ENCODE measurements at places on chromosomes 4 and X. TPM values are rescaled to one million over a fixed set of nuclear protein-coding genes. Genes with fewer than 3 reads are reported as not detected.

DNA sequence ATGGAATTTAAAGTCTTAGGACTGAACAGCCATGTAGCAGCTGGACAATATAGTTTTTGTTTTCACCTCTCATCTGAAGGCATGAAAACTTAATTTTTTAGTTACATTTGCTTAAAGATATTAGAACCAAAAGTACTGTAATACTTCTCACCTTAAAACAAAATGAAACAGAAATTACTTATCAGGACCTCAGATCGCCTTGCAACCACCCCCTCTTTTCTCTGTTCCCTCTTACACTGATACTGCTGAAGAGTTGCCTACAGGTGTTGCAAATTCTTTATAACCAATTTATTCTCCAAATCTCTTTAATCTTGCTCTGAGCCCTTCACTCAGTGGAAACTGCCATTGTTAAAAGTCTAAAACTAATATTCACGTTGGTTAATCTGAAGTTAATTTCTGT lies 145.0 kb downstream of the SPCS3 start:
- DNase-seq, result no peak

- DNase-seq, result no peak
These were observed 14.6 kb upstream of the FMR1 start for GRCh38 chrX:147897117-147897516.

Gene GLRA3
- 0.17 TPM for polyA plus RNA-seq

Gene MAGEA2B
- not detected for polyA plus RNA-seq

Data from renal cortex interstitium (tissue), 15 donors.